ENCODE measurements at places on chromosomes 12 and 14.

GRCh38 chr14:32677129-32677780 is 261.4 kb upstream of the NPAS3 start:
- DNase-seq, result no peak

DNA sequence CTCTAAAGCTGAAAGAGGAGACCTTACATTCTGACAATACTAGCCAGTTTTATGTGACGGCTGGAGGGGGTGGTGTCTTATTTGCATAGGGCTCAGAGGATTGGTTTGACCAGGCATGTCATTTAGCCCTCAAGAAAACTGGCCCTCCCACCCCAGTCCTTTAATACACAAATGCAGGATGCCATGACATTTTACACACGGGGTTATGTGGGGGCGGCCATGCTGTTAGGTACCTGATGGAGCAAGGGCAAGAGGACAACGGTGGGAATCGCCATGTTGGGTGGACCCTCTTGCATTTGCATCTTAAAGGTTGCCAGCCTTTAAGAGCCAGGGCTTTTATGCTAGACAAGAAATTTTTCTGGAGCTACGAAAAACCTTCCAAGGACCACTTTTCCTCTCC is 23.3 kb downstream of the MDM2 start:
- DNase-seq, result no peak

DNA sequence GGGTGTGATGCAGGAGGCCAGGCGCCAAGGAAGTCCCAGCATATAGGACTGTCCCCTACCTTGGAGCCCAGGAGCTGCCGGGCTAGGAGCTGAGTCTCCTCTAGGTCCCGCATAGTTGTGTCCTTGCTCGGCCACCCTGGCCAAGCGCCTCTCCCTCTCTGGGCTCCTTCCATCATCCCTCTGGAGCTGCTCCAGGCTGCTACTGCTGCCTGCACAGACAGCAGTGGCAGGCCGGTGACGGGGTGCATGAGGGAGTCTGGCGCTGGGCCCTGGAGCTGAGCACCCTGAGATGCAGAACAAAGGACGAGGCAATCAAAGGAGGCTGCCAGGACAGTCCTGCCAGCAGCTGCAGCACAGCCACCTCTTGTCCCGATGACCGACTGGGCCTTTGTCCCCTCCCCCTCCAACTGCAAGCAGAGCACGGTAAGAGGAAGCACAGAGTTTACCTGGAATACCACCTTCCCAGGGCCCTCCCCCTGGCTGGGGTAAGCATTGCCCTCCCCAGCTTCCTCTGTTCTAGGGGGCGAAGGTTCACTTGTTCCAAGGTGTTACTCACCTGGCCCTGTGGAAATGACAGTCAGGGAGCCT is 10.4 kb downstream of the DTX1 start:
- no peak for DNase-seq

DNA sequence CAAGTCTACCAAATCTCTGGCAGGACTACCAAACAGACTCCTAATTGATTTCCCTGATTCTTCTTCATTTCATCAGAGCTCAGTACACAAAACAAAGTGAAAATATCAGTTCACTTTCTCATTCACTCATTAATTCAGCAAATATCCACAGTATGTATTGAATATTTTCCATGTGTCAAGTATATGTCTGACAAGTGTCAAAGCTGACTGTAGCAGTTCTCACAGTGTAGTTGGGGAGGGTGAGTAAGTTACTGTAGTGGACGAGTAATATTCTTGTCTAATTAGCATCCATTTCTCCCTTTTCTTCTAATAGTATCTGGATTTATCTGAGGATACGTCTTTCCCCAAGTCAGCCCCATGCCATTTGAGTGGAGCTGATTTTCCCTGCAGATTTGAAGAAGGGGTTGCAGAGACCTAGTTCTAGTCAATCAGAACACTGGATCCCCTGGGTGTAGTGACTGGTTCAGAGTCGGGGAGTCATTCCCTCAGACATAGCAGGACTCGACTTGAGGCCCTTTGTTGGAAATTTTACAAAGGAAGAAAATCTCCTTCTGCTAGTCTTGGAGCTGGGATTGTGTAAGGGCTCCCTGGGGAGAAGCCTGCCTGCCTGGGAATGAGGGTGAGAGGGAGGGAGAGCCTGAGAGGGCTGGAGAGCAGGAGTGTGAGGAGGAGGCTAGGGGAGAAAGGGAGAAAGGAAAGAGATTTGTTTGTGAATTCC is 51.4 kb downstream of the GRIP1 start:
- no peak for DNase-seq

DNA sequence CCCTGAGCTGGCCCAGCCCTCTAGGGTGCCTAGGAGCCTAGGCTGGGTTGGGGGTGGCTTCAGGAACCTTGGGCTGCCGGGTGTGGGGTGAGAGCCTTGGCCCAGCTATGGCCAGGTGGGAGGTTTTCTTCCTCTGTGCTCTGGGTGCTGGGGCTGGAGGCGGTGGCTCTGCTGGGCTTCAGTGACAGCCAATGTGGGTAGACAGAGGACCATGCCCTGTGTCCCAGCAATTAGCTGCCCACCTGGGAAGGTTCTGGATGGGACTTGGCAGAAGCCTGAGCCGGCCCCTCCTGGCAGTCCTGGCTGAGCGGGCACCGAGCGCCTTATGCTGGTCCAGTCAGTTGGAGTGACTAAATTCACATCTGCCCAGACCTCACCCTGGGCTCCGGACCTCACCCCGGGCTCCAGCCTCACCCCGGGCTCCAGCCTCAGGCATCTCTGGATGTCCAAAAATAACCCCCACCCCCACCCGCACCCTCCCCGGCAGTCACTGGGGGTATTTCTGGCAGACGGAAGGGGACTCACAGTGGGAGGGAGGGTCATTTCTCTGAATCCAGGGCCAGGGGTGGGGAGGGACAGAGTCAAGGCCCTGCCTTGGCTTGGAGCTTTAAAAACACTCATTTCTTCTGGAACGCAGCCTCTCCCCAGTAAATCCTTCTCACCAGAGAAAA is 46.9 kb downstream of the CYP46A1 start:
- no peak for DNase-seq

Data from T-helper 2 cell (primary cell).